ENCODE measurements at places on chromosomes 12 and 14. TPM values are rescaled to one million over a fixed set of nuclear protein-coding genes. Genes with fewer than 3 reads are reported as not detected.

GRCh38 chr12:2395354-2395977 lies 342.7 kb downstream of the CACNA1C start:
- no peaks in the 10 kb centered on the region for H3K27me3 ChIP-seq
- peak; percentile 70 for DNase-seq

DNA sequence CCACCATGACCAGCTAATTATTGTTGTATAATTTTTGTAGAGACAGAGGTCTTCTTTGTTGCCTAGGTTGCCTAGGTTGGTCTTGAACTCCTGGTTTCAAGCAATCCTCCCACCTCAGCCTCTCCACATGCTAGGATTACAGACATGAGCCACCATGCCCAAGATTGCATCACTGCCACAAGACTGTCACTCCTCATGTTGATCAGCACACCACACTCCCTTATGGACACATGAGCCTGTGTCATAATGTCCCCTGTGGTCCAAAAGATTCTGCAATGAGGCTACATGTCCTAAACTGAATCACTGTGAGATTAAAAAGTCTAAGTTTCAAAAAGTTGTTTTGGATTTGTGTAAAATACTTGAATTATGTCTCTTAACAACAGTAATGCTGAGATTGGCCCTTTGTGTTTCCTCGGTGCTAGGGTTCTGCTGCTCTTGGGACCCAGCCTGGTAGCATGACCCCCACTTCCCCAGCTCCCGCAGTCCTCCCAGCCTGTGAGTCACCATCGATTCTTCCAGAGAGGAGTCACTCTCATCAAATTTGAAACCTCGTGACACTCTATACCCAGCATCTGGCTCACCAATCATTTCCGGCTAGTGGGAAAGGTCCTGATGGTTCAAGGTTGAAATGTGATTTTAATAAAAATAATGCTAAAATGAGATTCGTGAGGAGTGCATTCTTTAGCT lies 890.9 kb downstream of the VRK1 start:
- H3K4me3 ChIP-seq = no peak overlapping the region
- no peaks in the 10 kb centered on the region for H3K27me3 ChIP-seq
- H3K4me1 ChIP-seq = no peaks in the 10 kb centered on the region
- no peaks in the 10 kb centered on the region for H3K36me3 ChIP-seq

DNA sequence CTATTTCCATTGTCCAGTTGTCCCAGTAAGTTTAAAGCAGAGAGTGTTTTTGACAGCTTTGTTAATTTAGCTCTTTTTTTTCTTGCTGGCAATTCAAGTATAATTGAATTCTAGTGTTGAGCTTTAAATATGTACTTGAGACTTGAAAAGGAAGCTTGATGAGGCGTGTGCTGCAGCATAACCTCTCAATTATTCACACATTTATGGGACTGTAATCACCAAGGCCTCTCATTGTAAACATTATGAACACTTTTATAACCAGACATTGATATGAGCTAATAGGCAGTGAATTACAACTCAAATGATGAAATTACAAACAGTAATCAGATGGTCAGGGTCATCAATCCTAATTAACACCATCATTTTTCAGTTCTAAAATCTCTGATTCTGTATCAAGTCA lies 378.0 kb upstream of the DDHD1 start:
- no peak overlapping the region for H3K4me3 ChIP-seq
- H3K4me1 ChIP-seq = peaks cover 6% of the 10 kb centered on the region
- H3K36me3 ChIP-seq = no peaks in the 10 kb centered on the region
- no peak for DNase-seq

GRCh38 chr12:70427611-70428010 lies 61.5 kb downstream of the KCNMB4 start:
- DNase-seq = no peak
- no peak overlapping the region for H3K27ac ChIP-seq
- H3K4me3 ChIP-seq = no peak overlapping the region

DNA sequence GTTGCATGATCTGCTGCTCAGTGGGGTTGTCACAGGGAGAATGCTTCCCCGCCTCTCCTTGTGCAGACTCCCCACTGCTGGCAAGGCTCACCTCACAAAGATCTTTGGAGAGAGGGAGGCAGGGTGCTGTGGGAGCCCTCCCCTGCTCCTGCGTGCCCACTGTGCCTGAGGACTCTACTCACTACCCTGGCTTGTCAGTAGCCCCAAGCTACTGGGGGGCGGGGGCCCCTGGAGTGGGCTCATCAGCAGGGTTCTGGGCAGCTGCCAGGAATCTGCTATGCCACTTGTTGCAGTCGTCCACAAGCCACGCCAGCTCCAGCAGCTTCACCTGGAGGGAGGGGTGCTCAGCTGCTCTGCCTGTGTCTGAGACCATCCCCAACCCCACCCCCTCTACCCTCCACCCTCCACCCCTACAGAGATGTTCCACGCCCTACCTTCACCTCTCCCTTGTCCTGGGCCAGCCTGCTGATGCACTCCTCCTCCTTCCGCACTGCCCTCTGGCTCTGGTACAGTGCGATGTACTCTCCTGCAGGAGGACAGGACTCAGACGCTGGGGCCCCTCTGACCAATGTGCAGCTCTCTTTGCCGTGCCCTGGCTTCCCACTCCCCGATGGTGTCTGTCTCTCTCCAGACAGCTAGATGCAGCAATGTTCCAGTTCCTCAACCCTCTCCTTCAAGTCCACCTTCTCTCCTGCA lies 14.2 kb upstream of the BLTP3B start:
- H3K4me3 ChIP-seq = no peak overlapping the region
- no peak overlapping the region for H3K27ac ChIP-seq
- DNase-seq = no peak
- no peaks in the 10 kb centered on the region for H3K4me1 ChIP-seq
- no peaks in the 10 kb centered on the region for H3K27me3 ChIP-seq
- no peaks in the 10 kb centered on the region for H3K36me3 ChIP-seq

GRCh38 chr14:99755629-99756603 lies 37.3 kb upstream of the EML1 start:
- no peak overlapping the region for H3K4me3 ChIP-seq
- peak overlapping the region; percentile 97 for H3K27ac ChIP-seq
- H3K4me1 ChIP-seq = peaks cover 86% of the 10 kb centered on the region
- H3K36me3 ChIP-seq = peaks cover 8% of the 10 kb centered on the region
- H3K27me3 ChIP-seq = no peaks in the 10 kb centered on the region
- DNase-seq = peak; percentile 88

- H3K27me3 ChIP-seq = no peaks in the 10 kb centered on the region
- H3K4me1 ChIP-seq = no peaks in the 10 kb centered on the region
- no peak for DNase-seq
- no peak overlapping the region for H3K4me3 ChIP-seq
- H3K27ac ChIP-seq = no peak overlapping the region
Measured at GRCh38 chr14:40204441-40205175, 772.4 kb upstream of the FBXO33 start.

GRCh38 chr12:82412246-82412645 lies 53.9 kb downstream of the METTL25 start:
- no peaks in the 10 kb centered on the region for H3K4me1 ChIP-seq
- DNase-seq = no peak
- H3K27ac ChIP-seq = no peak overlapping the region
- H3K36me3 ChIP-seq = no peaks in the 10 kb centered on the region
- H3K4me3 ChIP-seq = no peak overlapping the region

DNA sequence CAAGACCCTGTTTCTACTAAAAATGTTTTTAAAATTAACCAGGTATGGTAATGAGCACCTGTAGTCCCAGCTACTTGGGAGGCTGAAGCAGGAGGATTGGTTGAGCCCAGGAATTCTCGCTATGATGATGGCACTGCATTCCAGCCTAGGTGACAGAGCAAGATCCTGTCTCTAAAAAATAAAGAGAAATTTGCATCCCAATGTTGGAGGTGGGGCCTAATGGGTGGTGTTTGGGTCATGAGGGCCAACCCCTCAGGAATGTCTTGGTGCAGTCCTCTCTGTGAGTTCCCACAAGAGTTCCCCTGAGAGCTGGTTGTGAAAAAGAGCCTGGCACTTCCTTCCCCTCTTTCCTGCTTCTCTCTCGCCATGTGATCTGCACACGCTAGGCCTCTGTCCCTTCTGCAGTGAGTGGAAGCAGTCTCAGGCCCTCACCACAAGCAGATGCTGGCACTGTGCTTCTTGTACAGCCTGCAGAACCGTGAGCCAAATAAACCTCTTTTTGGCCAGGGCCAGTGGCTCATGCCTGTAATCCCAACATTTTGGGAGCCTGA lies 11.3 kb downstream of the ACOT6 start:
- no peak overlapping the region for H3K4me3 ChIP-seq
- no peak overlapping the region for H3K27ac ChIP-seq
- no peak for DNase-seq
- H3K4me1 ChIP-seq = no peaks in the 10 kb centered on the region
- no peaks in the 10 kb centered on the region for H3K36me3 ChIP-seq

GRCh38 chr12:124676714-124677462 lies 109.5 kb upstream of the NCOR2 start:
- no peaks in the 10 kb centered on the region for H3K36me3 ChIP-seq
- peak overlapping the region; percentile 82 for H3K27ac ChIP-seq
- H3K4me1 ChIP-seq = peaks cover 69% of the 10 kb centered on the region
- DNase-seq = no peak
- H3K4me3 ChIP-seq = peak overlapping the region; percentile 5

DNA sequence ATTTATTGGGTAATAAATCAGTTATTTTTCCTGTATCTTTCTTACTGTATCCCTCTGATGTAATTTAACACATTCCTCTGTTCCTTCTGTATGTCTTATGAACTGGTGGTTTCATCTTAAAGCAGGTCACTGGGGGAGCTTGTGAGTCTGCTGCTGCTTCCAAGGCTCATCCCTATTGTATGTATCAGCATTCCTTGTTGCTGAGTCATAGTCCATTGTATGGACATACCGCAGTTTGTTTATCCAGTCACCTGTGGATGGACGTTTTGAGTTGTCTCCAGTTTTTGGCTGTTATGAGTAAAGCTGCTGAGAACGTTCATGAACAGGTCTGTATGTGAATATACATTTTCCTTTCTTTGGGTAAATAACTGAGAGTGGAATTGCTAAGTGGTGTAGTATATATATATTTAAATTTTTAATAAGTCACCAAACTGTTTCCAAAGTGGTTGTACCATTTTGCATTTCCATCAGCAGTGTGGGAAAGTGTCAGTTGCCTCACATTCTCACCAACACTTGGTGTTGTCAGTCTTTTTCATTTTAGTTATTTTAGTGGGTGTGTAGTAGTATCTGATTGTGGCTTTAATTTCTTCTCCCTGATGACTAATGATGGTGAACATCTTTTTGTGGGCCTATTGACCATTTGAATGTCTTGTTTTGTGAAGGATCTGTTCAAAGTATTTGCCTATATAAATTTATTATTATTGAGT lies 82.7 kb downstream of the BEGAIN start:
- H3K27ac ChIP-seq = no peak overlapping the region
- H3K36me3 ChIP-seq = no peaks in the 10 kb centered on the region
- no peaks in the 10 kb centered on the region for H3K27me3 ChIP-seq
- DNase-seq = no peak

DNA sequence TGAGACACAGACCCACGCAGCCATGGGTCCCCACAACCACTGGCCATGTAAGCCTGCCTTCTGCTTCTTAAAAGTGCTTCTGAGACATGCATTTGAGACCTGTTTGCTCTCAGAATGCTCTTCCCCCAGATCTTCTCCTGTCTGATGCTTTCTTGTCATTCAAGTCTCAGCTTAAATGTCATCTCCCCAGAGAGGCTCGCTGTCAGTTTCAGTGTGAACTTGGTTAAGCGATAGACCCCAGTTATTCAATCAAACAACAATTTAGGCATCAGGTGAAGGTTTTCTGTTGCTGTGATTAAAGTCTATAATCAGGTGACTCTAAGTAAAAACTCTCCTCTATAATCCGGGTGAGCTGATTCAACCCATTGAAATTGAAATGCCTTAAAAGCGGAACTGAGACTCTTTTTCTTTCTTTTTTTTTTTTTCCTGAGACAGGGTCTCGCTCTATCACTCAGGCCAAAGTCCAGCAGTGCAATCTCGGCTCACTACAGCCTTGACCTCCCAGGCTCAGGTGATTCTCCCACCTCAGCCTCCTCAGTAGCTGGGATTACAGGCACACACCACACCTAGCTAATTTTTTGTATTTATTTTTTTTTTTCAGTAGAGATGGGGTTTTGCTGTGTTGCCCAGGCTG lies 123.4 kb downstream of the KSR2 start:
- no peak for DNase-seq
- no peaks in the 10 kb centered on the region for H3K36me3 ChIP-seq
- H3K27ac ChIP-seq = no peak overlapping the region
- H3K4me3 ChIP-seq = no peak overlapping the region
- 0 out of 2 replicates have a peak, but pooled peaks cover 3% of the 10 kb centered on the region for H3K27me3 ChIP-seq
- H3K4me1 ChIP-seq = no peaks in the 10 kb centered on the region

- peaks cover 3% of the 10 kb centered on the region for H3K4me1 ChIP-seq
- DNase-seq = no peak
- no peak overlapping the region for H3K4me3 ChIP-seq
- no peaks in the 10 kb centered on the region for H3K27me3 ChIP-seq
- peaks cover 27% of the 10 kb centered on the region for H3K36me3 ChIP-seq
- H3K27ac ChIP-seq = no peak overlapping the region
Measured at GRCh38 chr14:32104803-32105202, 27.7 kb downstream of the ARHGAP5 start.

DNA sequence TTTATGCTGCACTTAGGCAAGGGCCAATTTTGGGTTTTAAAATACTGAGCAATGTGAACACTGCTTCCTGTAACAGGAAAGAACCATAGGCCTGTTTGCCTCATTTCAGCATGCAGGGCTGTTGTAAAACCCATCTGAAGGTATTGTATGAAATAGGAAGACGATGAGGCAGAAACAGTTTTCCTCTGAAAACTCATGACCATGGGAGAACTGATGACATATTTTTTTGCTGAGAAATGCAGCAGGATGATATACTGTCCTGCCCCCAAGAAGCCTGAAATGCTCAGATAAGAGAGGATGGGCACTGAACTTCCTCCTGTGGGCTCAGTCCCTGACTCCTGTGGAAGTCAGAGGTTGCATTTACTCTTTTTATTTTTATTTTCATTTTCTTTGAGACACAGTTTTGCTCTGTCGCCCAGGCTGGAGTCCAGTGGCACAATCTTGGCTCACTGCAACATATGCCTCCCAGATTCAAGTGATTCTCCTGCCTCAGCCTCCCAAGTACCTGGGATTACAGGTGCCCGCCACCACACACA lies 17.4 kb downstream of the PYGL start:
- H3K27ac ChIP-seq = no peak overlapping the region
- DNase-seq = no peak
- H3K36me3 ChIP-seq = peaks cover 12% of the 10 kb centered on the region

- DNase-seq = no peak
- peak overlapping the region; percentile 79 for H3K27ac ChIP-seq
- H3K36me3 ChIP-seq = no peaks in the 10 kb centered on the region
- H3K27me3 ChIP-seq = no peaks in the 10 kb centered on the region
- H3K4me3 ChIP-seq = no peak overlapping the region
- H3K4me1 ChIP-seq = peaks cover 19% of the 10 kb centered on the region
Measured at GRCh38 chr12:105968025-105968424, 170.7 kb downstream of the NUAK1 start.

INHBC gene
- 0.18 TPM for total RNA-seq

EMP1 gene
- 45.2 TPM for total RNA-seq

MOAP1 gene
- 10.0 TPM for total RNA-seq

KRT84 gene
- not detected for total RNA-seq

ASB2 gene
- total RNA-seq = 14.9 TPM

CLEC4A gene
- 0.16 TPM for total RNA-seq

FLVCR2 gene
- 0.39 TPM for total RNA-seq

ADAMTS20 gene
- not detected for total RNA-seq

CACNA1C gene
- 17.0 TPM for total RNA-seq

PRH2 gene
- total RNA-seq = not detected

DHRS2 gene
- 1.2 TPM for total RNA-seq

ACSS3 gene
- 0.28 TPM for total RNA-seq

IGF1 gene
- 0.68 TPM for total RNA-seq

LLPH gene
- total RNA-seq = 31.2 TPM

MSRB3 gene
- total RNA-seq = 47.2 TPM

SMIM41 gene
- not detected for total RNA-seq

ASPG gene
- total RNA-seq = not detected

ATXN7L3B gene
- total RNA-seq = 21.0 TPM

Measured in SJSA1 (cell line).